ENCODE measurements at places on chromosomes 11 and 22.

- no peak for DNase-seq
These were observed 191.9 kb downstream of the SWAP70 start for GRCh38 chr11:9855579-9856287.

DNA sequence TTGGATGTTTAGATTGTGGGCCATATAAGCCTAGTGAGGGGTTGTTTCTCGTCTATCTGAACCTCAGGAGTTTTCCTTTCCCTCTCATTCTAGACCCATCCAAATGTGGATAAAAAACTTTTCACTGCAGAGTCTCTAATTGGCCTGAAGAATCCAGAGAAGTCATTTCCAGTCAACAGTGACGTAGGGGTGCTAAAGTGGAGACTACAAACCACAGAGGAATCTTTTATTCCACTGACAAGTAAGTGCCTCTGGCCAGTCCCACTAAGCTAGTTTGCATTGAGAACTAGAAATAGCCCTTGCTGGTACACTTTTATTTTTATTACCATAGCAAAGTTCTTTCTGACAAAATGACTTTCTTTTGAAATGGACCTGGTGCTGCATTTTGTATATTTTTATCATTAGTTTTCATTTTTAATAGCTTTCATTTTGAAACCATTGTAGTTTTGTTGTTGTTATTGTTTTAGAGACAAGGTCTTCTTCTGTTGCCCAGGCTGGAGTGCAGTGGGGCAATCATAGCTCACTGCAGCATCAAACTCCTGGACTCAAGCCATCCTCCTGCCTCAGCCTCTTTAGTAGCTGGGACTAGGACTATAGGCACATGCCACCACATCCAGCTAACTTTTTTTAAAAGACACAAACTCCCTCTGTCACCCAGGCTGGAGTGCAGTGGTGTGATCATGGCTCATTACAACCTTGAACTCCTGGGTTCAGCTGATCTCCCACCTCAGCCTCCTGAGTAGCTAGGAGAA, 14.6 kb upstream of the PHLDB1 start:
- no peak for DNase-seq

- DNase-seq = no peak
These were observed 10.9 kb downstream of the ASCL2 start for GRCh38 chr11:2259466-2259830.

DNA sequence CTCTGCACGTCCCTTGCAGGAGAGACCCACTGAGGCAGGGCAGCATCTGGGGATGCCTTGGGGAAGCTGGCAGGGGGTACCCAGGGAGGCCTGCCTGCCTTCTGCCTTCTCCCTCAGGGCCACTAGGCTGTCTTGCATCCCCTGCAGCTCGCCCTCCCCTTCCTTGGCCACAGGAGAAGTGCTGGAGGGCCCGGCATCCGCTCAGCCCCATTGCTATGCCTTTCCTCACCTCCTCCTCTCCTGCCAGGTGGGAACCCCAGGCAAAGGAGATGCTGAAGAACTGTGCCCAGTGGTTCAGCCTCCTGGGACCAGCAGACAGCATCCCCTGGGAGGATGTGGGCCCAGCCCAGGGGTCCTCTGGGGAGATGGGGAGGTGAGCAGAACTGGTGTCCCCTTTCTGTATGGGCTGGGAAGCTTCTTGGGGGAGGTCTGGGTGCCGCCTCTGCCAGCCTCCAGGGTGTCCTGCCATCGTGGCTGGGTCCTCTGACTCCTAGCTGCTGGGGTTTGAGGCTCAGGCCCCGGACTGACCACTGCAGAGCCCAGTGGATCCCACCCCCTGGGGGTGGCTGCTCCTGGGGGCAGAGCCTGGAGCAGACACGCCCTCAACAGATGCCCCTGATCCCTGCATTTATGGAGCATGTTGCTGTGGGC, 20.6 kb downstream of the MRGPRG start:
- DNase-seq = no peak

- no peak for DNase-seq
These were observed 428.3 kb upstream of the RAG2 start for GRCh38 chr11:37026326-37026725.

GRCh38 chr11:120698918-120699317, 187.4 kb downstream of the GRIK4 start:
- DNase-seq = no peak

DNA sequence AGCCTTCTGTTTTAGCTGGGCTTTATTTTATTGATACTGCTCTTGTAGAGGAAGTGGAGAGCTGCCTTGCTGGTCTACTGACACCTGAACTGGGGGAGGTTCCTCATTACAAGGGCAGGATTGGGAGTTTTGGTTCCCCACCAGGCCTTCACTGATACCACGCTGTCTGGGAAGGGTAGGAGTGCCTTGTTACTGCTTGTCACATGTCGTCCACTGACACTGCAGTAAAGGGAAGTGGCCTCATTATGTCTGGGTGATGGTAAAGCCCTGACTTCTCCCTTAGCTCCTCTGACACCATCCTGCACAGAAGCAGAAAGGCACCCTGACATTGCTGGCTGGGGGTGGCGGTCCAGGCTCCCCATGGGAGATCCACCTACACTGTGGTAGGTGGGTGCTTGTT, 38.7 kb upstream of the ELF5 start:
- peak; percentile 6 for DNase-seq

DNA sequence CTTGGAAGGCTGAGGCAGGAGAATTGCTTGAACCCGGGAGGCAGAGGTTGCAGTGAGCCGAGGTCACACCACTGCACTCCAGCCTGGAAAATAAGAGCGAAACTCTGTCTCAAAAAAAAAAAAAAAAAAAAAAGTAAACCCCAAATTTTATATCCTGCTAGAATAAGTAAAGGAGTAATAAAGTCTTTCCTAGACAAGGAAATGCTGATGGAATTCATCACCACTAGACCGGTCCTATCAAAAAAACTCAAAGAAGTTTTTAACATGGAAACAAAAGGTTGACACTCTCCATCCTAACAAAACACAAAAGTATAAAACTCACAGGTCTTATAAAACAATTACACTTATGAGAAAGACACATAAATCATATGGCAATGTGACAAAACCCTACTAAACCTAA, 213.9 kb downstream of the SBF2 start:
- no peak for DNase-seq

DNA sequence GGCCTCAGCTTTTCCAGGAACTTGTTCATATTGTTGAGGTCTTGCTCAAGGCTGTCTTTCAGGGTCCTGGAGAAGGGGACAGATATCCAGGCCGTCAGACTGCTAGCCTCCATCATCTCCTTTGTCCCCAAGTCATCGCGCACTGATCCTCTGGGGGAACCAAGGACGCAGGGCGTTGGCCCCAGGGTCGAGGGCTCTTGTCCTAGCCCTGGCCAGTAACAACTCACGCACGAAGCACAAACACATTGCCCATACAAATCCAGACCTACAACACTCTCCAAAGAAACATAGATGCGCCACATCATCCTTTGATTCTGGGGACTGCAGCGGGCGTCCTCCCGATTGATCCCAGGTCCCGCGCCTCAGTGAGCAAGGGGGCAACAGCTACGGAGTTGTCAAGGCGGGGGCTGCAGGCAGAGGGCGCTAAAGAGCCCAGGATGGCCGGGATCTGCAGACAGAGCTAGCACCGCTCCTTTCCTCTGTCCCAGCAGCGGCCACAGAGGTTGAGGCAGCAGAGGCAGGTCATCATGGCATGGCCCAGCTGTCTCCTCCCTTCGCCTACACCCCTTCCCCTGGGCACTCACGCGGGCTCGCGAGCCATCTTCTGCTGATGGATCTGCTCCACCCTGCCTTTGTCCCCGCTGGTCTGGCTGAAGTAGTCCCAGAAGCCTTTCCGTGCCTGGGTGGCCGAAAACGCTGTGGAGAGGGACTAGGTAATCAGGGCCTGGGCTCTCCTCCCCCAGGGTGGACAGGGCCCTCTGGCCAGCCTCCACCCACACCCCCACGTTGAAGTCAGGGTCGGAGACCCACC, 472 bp downstream of the APOA5 start:
- no peak for DNase-seq

DNA sequence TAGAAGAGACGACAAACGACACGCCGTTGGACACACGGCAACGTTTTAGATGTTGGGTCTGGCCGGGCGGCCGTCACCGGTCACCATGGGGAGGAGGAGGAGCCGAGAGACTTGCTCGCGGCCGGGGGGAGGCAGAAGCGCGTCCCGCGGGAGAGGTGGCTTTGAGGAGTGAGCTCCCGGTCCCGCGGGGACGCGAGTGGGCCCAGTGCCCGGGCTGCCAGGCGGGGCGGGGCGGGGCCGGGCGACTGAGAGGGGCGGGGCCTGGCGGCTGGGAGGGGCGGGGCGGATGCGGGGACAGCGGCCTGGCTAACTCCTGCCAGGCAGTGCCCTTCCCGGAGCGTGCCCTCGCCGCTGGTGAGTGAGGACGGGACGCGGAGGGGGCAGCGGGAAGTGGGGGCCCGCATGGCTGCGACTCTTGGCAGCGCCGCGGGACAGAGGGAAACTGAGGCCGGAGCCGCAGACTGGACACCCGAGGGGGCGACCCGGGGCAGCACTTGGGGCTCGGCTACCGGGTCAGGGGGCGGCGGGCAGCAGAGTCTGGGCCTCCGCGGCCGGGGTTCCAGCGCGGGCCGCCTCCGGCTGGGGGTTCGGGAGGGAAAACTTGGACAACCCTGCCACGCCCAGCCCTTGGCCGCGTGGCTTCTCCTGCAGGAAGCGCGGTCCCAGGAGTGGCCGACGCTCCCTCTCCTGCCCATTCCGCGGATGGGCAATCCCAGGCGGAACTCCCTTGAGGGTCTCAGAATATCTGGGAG, at the start of gene TSPO:
TSS of gene TSPO (plus strand) at position 309 of the 752 bp plus-strand sequence. CDS start 7,680 bp downstream, outside the sequence.
- DNase-seq = no peak

DNA sequence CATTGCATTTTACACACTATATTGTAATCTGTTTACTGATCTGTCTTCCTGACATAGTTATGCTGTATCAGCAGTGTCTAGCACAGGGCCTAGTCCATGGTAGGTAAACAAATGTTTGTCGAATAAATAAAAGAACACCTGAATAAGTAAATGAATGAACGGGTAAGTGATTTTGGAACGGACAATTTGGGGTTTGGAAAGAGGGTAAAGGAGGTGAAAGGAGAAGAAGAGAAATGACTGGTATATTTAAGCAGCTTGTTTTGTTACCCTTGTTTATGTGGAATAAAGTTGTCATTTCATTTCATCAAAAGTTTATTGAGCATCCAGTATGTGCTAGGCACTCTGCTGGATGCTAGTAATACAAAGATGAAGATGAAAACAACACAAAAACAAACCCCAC, at the start of gene HEPN1:
TSS of gene HEPN1 (plus strand) at position 301 of the 400 bp plus-strand sequence.
- DNase-seq = no peak

DNA sequence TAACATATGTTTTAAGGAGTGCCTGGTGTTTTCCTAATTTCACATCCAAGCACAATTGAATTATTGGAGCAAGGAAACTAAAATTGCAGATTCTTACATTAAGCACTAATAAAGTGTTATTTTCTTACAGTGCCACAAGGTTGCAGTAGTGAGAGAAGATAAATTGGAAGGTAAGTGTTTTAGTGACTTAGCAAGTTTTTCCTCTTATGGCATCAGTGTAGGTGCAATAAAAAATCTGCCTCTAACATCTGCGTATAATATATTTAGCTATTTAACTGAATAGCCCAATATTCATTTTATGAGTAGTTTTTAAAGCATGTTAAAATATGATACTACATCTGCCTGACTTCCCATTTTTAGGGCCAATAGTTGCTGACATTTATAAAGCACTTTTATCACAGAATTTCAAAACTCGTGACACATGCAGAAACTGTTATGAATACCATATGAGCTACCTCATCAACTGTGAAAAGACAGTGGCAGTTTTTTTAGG, 19.0 kb downstream of the POLD3 start:
- no peak for DNase-seq

- DNase-seq = no peak
These were observed 48.9 kb upstream of the TCF20 start for GRCh38 chr22:42319386-42319785.

- DNase-seq = no peak
These were observed 844.0 kb downstream of the TBC1D22A start for GRCh38 chr22:47606426-47606825.

DNA sequence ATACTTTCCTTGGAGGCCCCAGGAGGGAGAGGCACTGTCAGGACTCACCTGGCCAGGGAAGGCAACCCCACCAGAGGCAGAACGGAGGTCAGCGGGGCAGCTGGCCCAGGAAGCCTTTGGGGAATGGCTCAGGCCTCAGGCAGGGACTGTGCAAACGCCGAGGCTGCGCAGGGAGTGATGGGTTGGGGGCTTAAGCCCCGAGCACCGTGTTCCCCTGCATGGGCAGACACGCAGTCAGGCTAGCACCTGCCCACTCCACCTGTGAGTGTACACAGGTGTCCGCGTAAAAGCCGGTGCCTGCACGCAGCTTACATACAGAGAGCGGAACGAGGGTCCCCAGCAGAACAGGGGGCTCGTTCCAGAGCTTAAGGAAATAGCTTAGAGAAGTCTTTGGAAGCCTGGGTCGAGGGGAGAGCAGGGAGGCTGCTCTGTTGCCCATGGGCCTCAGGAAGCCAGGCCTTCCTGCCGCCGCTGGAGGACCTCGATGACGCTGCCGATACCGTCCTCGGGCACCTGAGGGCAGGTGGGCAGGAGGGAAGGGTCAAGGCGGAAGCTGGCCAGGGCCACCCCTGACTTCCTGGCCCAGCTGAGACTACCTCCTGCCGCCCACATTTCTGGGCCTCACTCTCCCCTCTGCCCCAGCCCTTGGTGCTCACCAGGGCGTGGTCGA, 4.0 kb downstream of the CASTOR1 start:
- DNase-seq = no peak

- DNase-seq = no peak
These were observed 972.1 kb downstream of the JRKL start for GRCh38 chr11:97361812-97362378.

DNA sequence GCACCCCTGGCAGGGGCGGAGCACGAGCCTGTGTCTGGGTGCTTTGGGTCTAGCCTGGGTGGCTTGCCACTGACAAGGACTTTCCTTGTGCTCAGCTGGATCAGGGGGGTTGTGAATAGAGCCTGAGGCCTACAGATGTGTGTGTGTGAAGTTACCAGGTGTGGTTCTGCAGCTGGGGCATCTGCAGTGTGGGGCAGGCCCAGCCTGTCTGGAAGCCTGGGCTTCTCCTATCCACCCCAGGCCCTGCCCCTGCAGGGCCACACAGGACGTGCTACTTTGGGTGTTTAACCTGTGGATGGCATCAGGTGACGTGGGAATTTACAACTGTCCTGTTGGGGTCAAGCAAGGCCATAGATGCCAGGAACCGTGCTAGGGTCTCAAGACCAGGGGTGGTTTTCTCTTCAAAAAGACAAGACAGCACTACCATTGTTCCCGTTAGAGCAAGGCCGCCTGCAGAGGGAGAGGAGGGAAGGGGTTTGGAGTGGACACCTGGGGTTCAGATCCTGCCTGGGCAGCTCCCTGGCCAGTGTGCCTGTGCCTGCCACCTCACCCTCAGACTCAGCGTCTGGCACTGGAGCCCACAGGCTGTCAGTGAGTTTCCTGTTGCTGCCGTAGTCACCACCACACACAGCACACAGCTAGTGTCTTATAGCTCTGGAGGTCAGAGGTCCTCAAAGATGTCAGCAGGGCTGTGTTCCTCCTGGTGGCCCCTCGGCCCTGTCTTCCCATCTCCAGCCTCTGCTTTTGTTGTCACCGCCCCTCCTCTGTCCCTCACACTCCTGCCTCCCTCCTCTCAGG, 31.6 kb downstream of the CTTN start:
- DNase-seq = no peak

GRCh38 chr11:44596525-44597276, 31.2 kb downstream of the CD82 start:
- DNase-seq = no peak
